ENCODE measurements at places on chromosomes 5 and 9. TPM values are rescaled to one million over a fixed set of nuclear protein-coding genes. Genes with fewer than 3 reads are reported as not detected.

The NEUROG1 gene
- total RNA-seq = not detected

The PTGER4 gene
- total RNA-seq = 28.4 TPM

- H3K4me3 ChIP-seq = no peak overlapping the region
- no peak overlapping the region for H3K27ac ChIP-seq
Measured at GRCh38 chr9:5863092-5863746, 27.5 kb upstream of the MLANA start.

GRCh38 chr9:36086442-36086841, 49.7 kb downstream of the RECK start:
- DNase-seq = no peak
- H3K4me3 ChIP-seq = no peak overlapping the region
- H3K4me1 ChIP-seq = no peaks in the 10 kb centered on the region
- H3K27ac ChIP-seq = no peak overlapping the region
- H3K27me3 ChIP-seq = no peaks in the 10 kb centered on the region

DNA sequence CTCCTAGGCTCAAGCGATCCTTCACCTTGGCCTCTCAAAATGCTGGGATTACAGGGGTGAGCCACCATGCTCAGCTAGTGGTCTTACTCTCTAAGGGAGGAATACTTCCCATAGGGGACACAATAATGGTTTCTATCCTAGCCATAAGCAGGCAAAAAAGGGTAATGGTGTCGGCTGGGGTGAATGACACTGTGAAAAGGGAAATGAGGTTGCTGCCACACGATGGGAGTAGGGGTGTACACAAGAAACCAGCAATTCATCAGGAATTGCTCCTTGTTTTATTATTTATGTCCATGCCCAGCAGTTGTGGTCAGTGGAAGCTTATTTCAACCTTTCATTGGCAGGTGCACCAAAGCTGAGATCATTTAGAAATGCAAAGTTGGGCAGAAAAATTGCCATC, 70.3 kb upstream of the ZFR start:
- no peaks in the 10 kb centered on the region for H3K27me3 ChIP-seq
- no peak overlapping the region for H3K4me3 ChIP-seq
- no peak overlapping the region for H3K27ac ChIP-seq
- H3K4me1 ChIP-seq = no peaks in the 10 kb centered on the region
- DNase-seq = no peak

- no peak for DNase-seq
- H3K4me1 ChIP-seq = no peaks in the 10 kb centered on the region
- no peaks in the 10 kb centered on the region for H3K27me3 ChIP-seq
- H3K36me3 ChIP-seq = no peaks in the 10 kb centered on the region
- H3K27ac ChIP-seq = no peak overlapping the region
- no peak overlapping the region for H3K4me3 ChIP-seq
Measured at GRCh38 chr9:3914416-3914815, 385.5 kb downstream of the GLIS3 start.

- peak overlapping the region; percentile 95 for H3K27ac ChIP-seq
- no peaks in the 10 kb centered on the region for H3K27me3 ChIP-seq
- H3K4me1 ChIP-seq = peaks cover 8% of the 10 kb centered on the region
- DNase-seq = peak; percentile 77
- no peaks in the 10 kb centered on the region for H3K36me3 ChIP-seq
- no peak overlapping the region for H3K4me3 ChIP-seq
Measured at GRCh38 chr5:180069589-180070247, 1.8 kb downstream of the RNF130 start.

DNA sequence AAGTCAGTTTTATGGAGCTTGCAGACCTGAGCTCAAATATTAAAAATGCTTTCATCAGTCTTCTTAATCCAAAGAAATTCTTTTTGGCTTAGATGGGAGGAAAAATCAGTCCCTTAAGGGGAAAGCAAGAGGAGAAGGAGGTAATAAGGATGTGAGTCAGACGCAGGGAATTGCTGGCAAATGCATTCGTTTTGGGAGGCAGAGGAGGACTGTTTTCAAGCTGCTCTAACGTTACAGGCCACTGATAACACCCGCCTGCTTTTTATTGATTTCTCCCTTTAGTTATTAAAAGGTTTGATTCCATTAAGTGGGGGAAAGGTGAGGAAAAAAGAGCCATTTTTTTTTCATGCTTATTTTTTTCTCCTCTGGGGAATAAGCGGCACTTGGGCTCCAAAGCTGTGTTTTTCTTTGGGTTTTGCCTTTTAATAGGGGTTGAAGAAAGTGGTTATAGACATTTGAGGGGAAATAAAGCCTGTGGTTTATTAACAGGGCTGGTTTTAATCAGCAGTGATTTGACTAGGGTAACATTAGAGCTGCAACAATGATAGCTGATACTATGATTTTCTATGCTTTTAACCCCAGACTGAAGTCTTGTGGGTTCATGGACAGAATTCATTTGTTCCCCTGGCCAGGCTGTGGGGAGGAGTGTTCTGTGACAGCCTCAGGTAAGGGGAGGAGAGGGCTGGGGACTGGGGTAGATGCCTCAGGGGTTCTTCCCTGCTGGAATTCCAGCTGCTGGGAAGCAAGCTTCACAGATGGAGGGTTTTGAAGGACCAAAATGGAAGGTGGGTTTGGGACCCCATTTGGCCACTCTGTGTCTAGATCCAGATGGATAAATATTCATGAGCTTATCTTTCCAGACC, 225.2 kb downstream of the GAS1 start:
- no peak for DNase-seq
- H3K36me3 ChIP-seq = no peaks in the 10 kb centered on the region
- peak overlapping the region; percentile 65 for H3K27ac ChIP-seq
- H3K4me1 ChIP-seq = no peaks in the 10 kb centered on the region
- H3K27me3 ChIP-seq = peaks cover 5% of the 10 kb centered on the region
- no peak overlapping the region for H3K4me3 ChIP-seq

GRCh38 chr5:102701748-102702147, 53.4 kb upstream of the PAM start:
- no peak for DNase-seq
- H3K27ac ChIP-seq = no peak overlapping the region
- no peaks in the 10 kb centered on the region for H3K36me3 ChIP-seq
- no peaks in the 10 kb centered on the region for H3K27me3 ChIP-seq
- no peaks in the 10 kb centered on the region for H3K4me1 ChIP-seq

The PPP3R2 gene
- not detected for total RNA-seq

GRCh38 chr5:120843390-120843980, 379.4 kb downstream of the PRR16 start:
- no peaks in the 10 kb centered on the region for H3K27me3 ChIP-seq
- no peak overlapping the region for H3K27ac ChIP-seq
- no peak overlapping the region for H3K4me3 ChIP-seq
- no peaks in the 10 kb centered on the region for H3K36me3 ChIP-seq
- DNase-seq = no peak

The FBP1 gene
- 210 TPM for total RNA-seq

The GRXCR2 gene
- not detected for total RNA-seq

- H3K4me1 ChIP-seq = peaks cover 6% of the 10 kb centered on the region
- no peaks in the 10 kb centered on the region for H3K36me3 ChIP-seq
- no peaks in the 10 kb centered on the region for H3K27me3 ChIP-seq
- no peak overlapping the region for H3K27ac ChIP-seq
Measured at GRCh38 chr9:5577225-5577624, 51.7 kb upstream of the RIC1 start.

DNA sequence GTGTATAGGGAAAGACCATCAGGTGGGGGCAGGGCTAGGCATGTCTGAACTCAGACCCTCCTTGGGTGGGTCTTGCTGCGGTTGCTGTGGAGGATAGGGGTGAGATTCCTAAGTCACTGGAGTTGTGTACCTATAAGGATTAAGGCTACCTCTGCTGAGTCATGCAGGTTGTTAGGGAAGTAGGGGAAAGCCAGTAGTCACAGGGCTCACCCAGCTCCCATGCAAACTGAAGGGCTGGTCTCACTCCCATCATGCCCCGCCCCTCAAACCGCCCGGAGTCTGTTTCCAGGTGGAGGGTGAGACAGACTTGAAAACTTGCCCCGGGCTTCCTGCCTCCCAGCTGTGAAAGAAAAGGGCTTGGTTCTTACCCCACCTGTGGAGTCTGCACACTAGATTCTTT, 161.8 kb downstream of the CAVIN4 start:
- H3K4me3 ChIP-seq = no peak overlapping the region
- no peak for DNase-seq
- H3K27me3 ChIP-seq = no peaks in the 10 kb centered on the region
- no peaks in the 10 kb centered on the region for H3K36me3 ChIP-seq

DNA sequence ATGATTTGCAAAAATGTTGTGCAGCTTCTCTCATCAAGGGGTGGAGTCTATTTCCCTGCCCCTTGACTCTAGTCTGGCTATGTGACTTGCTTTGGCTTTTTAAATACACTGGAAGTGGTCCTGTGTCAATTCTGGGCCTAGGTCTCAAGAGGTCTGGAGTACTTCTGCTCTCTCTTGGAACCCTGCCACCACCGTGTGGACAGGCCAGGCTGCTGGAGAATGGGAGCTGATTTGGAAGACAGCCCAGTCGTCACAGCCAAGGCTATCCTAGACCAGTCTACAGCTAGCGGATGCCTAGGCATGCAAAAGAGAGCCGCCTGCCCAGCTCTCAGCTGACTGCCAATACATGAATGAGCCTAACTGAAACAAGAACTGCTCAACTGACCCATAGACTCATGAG, 56.7 kb upstream of the CLINT1 start:
- H3K36me3 ChIP-seq = no peaks in the 10 kb centered on the region
- DNase-seq = peak; percentile 75
- H3K27me3 ChIP-seq = no peaks in the 10 kb centered on the region
- no peak overlapping the region for H3K4me3 ChIP-seq
- H3K27ac ChIP-seq = no peak overlapping the region

The ITK gene
- total RNA-seq = 1.8 TPM
